Right renal pelvis (tissue), 4 donors: ENCODE measurements at places on chromosomes 4 and X. TPM values are rescaled to one million over a fixed set of nuclear protein-coding genes. Genes with fewer than 3 reads are reported as not detected.

PGAM4 gene
- 0.32 TPM for polyA plus RNA-seq

BEND4 gene
- 0.97 TPM for polyA plus RNA-seq

STOX2 gene
- 8.8 TPM for polyA plus RNA-seq

DNA sequence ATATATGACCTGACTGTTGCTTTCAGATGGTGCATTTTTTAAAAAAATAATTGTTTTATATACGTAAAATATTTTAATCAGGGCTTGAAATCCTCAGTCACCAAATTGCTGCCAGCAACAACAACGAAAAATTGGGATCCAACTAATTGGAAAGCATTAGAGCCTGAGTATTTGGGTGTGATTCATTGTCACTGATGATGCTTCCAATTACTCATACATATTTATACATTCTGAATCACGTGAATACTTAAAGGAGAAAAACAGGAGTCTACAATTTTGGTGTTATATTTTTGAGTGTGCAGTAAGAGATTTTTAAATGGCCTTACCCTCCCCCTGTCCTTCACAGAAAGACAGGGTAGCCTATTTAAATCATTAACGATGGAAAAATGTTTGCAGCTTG, 765.6 kb upstream of the TENM3 start:
- no peak for DNase-seq

DNA sequence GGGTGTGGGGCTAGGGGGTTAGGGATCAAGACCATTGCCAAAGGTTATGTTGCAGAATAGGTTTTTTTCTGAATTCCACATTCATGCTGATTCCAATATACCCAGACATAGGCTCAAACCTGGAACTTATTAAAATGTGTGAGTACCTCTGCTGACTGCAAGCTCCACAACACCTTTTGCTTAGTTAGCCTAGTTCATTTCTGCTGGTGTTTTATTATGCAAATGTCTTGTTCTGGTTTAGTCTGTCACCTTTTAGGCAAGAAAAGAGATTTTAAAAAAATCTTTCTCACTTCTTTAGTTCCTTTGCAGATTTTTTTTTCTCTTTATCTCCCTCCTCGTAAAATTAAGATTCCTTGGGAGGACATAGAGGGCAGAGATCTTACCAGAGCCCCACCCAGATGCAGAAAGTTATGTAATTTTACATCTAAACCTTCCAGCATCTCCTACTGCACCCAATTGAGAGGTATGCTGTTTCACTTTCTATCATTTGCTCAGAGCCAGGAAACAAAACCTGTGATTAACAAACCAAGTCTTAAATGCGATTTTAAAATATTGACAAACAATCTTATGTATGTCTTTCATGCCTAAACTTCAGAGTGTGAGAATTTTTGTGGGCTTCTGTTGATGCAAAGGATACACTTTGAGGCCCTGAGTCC, 190.7 kb upstream of the CLNK start:
- no peak for DNase-seq

- DNase-seq, result no peak
Measured at GRCh38 chr4:6951880-6952381, 42.3 kb downstream of the TBC1D14 start.

GRCh38 chrX:2513121-2513664, 12.4 kb upstream of the DHRSX start:
- DNase-seq, result no peak
